ENCODE measurements at places on chromosomes 7 and 10.

DNA sequence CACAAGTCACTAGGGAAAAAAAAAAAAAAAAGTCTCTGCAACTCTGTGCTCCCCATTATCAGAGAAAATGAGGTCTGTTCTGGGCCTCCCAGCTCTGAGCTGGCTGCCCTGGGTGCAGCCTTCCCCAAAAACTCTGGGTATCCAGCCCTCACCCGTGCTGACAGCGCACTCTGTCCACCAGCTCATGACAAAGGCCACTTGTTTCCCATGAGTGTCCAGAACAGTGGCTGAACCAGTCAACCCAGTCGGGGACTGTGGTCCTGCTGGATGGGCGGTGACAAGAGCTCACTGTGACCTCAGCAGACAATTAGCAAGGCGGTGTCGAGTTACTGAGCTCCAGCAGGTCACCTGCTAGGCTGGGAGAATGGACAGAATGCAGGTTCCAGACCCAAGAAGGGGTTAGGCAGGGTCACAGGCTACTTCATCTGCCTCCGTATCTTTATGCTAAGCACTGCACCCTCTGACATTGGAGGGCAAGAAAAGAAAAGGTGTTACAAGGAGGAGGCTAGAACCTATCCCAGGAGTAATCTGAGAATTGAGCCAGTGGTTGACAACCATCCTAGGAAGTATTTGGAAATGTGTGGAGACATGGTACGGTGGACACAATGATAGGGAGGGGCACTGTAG lies 37.2 kb downstream of the DLG5 start:
- no peak for DNase-seq

- no peak for DNase-seq
Observed at GRCh38 chr10:113157441-113157840, 207.4 kb downstream of the TCF7L2 start.

DNA sequence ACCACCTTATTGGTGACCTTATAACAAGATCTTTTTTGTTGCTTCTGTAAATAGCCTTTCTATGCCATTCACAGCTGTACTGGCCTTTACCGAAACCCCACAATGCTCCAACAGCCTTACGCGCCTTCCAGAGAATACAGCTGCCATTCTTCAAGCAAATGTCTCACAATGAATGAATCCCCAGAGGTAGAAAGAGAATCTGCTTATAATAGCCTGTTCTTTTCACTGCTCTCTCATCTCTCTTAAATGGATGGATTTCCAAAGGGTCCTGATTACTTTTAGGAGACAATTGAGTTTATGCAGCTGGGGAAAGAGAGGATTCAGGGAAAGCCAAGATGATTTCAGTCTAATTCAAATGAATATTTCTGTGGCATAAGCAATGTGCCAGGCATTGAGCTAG lies 183.1 kb upstream of the PDE1C start:
- DNase-seq: no peak

DNA sequence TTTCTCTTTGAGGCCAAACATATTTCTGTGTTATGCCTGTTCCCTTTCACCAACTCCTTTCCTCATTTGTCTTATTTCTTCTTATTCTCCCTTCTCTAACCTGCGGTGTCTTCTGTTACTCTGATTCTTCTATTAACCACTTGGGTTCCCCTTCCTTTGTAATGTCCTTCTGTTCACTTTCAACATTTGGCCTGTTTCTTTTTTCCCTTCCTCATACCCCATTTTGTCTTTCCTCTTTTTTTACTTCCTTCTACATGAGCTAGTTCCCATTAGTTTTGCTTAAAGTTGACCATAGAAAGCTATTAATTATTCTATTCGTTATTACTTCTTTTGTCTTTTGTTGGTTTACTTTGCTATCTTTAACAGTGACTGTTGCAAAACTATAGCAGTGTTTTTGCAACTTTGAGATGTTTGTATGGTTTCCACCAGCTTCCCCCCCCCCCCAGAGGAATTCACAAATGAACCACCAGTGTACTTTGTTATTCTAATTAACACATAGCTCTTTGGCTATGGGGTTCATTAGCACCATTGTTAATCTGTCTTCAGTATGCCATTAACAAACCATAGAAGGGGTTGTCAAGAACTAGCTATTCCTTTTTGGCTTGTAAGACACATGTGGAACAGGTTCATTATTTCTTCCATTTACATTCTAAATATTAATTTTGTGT lies 2.9 kb downstream of the LRGUK start:
- no peak for DNase-seq

DNA sequence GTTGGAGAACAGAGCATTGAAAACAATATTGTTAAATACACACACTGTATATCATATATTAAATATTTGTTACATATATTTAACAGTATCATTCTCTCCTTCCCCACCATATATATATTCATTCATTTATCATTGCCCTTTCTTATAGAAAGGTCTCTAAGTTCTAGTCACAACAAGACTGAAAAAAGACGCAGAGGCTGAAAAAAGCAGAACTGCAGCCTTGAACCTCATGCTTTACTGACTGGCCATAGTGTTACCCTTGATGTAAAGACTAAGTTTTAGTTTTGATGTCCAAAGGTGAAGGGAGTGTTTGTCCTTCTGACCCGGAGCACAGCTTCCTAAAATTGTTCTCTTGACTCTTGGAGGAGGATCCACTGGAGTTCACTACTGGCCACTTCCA lies 247.9 kb downstream of the PTEN start:
- DNase-seq: no peak

DNA sequence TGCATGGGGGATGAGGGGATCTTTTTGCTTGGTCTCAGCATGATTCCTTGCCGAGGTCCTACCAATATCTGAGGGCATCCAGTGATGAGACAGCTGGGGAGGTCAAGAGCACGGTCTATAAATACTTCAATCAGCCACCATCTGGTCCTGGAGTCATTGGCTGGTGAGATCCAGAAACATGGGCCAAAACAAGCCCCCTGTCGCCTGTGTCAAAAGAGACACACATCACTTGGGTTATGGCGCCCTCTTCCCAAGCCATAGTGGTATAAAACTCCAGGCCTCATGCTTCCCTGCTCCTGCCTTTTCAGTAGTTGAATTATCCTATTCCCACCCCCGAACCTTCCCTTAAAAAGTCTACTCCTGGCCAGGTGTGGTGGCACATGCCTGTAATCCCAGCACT lies 60.9 kb downstream of the SLC35B4 start:
- no peak for DNase-seq

- no peak for DNase-seq
Observed at GRCh38 chr7:120724955-120725354, 133.0 kb downstream of the TSPAN12 start.

DNA sequence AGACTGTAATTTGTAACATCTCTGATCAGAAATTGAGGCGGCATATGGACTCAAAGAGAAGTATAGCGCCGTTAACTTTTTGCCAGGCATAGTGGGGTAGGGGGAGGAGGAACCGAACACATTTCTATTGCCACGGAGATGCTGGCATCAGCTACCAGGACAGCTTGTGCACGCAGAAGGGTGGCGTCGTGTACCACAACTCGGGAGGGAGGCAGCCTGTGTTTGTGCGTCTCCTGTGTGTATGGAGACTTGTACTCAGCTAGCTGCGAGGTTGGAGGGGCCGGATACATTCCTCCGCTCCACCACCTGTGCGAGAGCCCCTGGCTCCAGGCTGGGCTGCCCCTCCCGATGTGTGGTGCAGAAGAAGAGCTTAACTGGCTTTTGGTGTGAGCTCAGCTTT lies 634.8 kb downstream of the TYW1 start:
- DNase-seq: no peak
